ENCODE measurements at places on chromosomes 6 and 20.

DNA sequence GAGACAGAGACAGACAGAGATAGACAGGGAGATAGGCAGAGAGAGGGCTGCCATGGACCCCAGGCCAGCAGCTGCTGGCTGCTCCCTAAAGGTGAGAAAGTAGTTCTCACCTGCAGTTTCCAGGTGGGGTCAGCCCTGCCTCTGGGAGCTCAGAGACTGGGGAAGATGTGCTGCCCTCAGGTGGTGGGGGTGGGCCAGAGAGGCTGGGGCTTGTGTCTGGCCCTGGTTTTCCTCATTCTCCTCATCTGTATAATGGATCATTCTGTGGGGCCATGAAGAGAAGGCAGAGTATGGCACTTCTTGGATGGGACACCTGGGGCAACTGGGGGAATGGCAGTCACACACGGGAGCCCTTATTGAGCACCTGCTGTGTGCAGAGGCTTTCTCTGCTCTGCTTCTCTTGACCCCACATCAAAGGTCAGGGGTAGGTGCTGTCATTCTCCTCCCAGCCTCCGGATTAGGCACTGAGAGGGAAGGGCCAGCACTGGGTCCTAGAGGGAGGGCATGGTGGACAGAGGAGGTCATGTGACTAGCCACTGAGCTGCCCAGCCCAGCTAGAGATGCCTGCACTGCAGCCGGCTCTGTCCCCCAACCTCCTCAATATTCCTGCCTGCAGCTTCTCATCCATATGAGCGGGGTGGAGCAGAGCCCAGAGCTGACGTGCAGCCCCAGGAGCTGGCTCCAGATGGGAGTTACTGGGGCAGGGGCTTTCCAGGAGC is 4.1 kb downstream of the ANGPT4 start:
- no peak for DNase-seq

DNA sequence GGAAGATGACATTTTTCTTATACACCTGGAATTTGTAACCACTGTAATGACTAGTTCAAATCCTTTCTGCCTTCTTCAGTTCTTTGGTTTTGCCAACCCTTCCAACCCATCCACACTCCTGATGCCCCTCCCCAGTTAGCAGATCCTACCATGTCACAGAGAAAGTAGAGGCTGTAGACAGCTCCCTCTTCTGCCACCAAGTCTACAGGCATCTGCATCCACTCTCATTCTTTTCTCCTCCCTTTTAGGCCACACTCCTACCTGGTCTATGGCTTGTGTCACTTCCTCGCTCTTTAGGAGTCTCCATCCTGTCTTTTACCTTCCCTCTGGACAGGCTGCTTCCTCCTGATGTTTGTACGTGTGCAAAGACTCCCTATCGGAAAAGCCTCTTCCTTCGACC is 13.5 kb upstream of the STK38 start:
- DNase-seq = no peak

GRCh38 chr6:1616701-1617463 is 7.2 kb downstream of the FOXC1 start:
- no peak for DNase-seq

DNA sequence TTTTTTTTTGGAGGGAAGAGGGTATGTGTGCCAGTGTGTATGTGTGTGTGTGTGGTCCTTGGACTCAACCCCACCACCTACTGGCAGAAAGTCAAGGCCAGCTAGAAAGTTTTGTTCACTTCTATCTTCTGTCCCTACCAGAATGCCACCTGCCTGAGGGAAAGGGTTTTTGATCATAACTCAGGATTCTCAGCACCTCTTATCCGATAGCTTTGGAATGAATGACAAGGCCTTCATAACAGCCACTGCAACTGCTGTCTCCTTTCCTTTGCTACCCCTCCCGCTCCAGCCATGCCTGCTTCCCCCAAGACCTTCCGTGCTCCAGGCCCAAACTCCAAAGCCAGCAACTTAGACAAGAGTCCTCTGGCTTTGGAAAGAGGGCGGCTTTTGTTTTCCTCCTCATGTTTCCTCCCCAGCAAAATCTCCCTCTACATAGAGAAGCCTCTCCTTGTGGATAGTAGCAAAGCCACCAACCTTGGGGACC is 18.7 kb downstream of the BTN3A1 start:
- DNase-seq = no peak

- DNase-seq = no peak
Measured at GRCh38 chr20:44485078-44485829, 9.6 kb downstream of the TTPAL start.

GRCh38 chr6:111803804-111804203 is 69.4 kb downstream of the FYN start:
- no peak for DNase-seq

DNA sequence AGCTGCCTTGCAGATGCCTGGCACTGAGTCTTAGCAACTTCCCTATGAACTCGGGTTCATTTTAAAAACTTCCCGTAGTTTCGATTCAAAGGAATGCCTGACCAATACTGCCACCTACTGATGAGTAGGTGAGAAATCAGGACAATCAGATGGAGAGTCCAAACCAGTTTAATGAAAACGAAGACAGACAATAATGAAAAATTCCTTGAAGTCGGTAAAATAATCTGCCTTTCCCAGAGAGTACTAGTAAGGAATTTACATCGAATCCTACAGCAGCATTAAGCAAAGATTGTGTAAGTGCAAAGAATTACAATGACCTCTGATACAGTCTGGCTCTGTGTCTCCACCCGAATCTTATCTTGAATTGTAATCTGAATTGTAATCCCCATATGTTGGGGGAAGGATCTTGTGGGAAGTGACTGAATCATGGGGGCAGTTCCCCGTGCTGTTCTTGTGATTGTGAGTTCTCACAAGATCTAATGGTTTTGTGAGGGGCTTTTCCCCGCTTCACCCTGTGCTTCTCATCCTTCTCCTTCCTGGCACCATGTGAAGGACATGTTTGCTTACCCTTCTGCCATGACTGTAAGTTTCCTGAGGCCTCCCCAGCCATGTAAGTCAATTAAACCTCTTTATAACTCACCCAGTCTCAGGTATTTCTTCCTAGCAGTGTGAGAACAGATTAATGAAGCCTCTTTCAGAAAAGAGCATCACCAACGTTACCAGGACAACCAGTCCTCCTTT is 134.4 kb downstream of the ARHGAP18 start:
- DNase-seq = no peak
